Retinal pigment epithelial cell (primary cell): ENCODE measurements at places on chromosomes 1 and 21.

DNA sequence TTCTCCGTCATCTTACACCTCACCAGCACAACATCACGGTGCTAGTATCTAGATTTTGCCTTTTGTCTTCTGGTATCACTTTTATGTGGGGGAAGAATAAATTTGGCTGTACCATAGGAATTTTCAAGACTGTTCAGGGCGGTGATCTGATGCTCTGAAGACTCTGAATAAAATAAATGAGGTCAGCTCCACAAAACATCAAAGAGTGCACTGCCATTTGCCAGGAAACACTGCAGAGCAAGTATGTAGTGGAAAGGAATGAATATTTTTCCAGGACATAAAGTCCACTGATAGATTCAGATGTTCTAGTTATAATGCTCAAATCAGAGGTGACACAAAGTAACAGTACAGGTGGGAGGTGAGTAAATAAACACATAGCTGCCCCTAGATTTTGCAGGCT lies 56.3 kb downstream of the ZP4 start:
- no peak for DNase-seq

- DNase-seq: no peak
Measured at GRCh38 chr1:229058729-229059128, 212.2 kb upstream of the RAB4A start.

- no peak for DNase-seq
Measured at GRCh38 chr21:43889069-43889468, 24.0 kb downstream of the AGPAT3 start.

GRCh38 chr1:11649624-11650330 lies 4.5 kb downstream of the FBXO2 start:
- no peak for DNase-seq

DNA sequence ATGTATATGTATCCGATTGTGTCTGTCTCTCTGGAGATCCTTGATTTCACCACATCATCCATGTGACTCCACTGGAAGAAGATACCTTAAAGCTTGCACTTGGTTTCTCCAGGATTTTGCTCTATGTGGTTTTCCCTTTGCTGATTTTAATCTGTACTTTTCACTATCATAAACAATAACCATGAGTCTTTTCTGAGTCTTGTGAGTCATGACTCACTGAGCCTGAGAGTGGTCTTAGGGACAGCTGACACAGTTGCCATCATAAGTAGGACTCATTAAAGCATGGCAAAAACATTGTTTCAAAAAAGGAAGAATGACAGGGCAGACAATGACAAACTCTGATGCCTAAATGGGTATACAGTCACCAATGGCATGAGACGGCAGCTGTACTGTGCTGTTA lies 226.2 kb downstream of the AKT3 start:
- DNase-seq: peak; percentile 34

DNA sequence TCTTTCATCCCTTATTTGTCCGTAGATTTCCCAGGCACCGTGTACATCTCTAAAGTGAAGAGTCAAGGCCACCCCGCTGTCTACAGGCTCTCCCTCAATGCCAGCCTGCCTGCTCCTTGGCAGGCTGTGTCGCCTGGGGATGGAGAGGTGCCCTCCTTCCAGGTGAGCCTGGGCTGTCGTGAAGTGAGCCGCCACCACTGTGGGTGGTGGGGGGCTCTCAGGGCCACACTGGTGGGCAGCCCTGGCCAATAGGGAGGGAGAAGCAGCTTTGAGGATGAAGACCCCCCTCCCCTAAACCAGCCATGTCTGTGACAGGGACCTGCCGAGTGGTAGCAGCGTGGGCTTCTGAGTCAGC lies 46.2 kb downstream of the DISP3 start:
- no peak for DNase-seq

- no peak for DNase-seq
Measured at GRCh38 chr1:147833231-147833860, 69.2 kb upstream of the GJA8 start.

- no peak for DNase-seq
Measured at GRCh38 chr1:158169105-158169504, 11.6 kb upstream of the CD1D start.

- no peak for DNase-seq
Measured at GRCh38 chr1:61935516-61935915, 193.2 kb downstream of the PATJ start.

- no peak for DNase-seq
Measured at GRCh38 chr1:225651872-225652728, 823 bp downstream of the ENAH start.

DNA sequence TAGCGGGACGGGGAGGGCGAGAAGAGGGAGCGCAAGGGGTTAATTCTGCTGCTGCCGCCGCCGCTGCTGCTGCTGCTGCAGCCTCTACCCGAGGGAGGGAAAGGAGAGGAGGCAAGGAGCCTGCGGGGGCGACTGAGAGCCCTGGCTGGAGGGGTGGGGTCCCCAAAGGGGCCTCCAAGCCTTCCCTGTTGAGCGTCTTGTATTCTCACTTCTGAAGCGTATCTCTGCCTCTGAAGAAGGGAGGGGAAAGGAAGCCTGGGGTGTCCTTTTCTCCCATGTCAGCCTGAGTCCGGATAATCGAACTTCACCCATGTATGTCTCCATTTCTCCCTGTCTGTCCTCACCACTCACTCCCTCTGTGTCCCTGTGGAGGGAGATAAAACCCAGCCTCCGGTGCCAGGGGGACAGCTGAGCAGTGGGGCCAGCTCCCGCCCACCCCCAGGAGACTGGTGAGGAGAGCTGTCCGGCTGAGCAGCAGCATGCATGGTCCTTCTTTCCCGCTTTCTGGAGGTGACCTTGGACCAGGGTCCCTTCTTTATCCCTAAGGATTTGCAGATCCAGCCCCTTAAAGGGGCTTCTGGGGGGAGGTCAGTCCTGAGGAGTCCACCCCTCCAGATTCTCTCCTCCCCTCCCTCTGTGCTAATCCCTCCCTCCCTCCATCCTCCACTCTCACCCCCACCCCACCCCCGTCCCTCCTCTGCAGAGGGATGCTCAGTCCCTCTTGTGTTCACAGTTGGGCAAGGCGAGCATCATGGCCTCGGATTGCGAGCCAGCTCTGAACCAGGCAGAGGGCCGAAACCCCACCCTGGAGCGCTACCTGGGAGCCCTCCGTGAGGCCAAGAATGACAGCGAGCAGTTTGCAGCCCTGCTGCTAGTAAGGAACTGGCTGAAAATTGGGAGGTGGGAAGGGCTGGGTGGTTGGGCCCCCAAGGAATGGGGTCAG lies 1.0 kb downstream of the NCDN start:
- no peak for DNase-seq

GRCh38 chr1:240399381-240399780 lies 212.6 kb downstream of the GREM2 start:
- peak; percentile 81 for DNase-seq

DNA sequence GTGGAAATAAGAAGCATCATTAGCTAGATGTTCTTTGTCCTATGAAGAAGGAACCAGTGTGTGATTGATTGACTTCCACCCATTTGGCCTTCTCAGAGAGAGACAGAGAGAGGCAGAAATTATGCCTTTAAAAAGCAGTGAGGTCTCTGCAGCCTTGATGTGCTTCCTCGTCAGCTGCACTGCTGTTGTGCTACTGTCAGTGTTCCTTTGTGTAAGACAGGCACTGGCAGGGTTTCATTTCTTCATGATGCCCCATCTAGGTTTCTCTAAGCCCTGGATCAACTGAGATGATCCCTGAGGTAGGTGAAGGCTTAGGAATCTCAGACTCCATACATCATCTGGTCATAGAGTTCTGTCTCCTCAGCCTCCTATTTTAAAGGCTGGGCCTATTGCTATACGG lies 34.9 kb downstream of the GPR3 start:
- DNase-seq: no peak

DNA sequence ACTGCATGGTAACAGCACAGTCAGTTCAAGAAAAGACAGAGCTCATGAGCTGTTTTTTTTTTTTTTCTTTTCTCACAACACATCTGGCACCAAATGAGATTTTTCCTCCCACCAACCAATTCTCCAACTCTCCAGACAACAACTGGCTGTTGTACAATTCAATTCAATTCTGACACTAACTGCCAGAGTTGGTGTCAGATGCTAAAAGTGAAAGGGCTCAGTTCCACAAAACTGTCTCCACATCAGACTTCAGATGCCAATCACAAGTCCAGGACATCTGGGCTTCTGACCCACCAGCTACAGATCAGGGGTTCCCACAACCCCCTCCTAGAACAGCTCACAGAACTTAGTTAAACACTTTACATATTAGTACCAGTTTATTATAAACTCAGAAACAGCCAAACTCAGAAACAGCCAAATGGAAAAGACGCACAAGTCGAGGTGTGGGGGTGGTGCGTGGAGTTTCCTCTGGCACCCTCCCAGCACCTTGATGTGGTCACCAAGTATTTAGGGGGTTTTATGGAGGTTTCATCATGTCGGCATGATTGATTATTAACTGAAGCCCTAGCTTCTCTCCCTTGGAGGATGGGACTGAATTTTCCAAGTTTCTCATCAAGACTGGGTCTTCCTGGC lies 39.2 kb upstream of the LRRC8D start:
- DNase-seq: no peak

DNA sequence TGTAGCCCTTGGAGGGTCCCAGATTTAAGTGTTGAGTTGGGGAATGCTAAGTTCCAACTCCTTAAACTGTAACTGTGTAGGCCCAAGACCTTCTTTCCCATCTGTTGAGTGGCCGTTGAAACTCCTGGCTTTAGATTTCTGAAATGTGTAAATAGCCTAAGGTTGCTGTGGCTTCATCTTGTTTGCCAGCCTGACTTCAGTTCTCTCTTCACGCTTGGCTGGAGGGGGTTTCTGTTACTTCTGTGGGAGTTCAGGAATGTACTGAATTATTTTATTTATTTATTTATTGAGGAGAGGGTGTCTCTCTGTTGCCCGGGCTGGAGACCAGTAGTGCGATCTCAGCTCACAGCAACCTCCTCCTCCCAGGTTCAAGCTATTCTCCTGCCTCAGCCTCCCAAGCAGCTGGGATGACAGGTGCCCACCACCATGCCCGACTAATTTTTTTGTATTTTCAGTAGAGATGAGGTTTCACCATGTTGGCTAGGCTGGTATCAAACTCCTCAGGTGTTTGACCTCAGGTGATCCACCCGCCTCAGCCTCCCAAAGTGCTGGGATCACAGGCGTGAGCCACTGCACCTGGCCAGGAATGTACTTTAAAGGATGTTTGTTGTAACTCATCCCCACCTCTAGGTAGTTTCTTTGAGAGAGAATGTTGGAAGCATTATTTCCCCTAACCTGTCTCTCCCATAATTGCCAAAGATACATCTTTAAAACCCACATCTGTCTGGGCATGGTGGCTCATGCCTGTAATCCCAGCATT lies 5.9 kb downstream of the TTC39A start:
- DNase-seq: no peak

- DNase-seq: no peak
Measured at GRCh38 chr1:177983482-177984135, 13.8 kb upstream of the SEC16B start.

DNA sequence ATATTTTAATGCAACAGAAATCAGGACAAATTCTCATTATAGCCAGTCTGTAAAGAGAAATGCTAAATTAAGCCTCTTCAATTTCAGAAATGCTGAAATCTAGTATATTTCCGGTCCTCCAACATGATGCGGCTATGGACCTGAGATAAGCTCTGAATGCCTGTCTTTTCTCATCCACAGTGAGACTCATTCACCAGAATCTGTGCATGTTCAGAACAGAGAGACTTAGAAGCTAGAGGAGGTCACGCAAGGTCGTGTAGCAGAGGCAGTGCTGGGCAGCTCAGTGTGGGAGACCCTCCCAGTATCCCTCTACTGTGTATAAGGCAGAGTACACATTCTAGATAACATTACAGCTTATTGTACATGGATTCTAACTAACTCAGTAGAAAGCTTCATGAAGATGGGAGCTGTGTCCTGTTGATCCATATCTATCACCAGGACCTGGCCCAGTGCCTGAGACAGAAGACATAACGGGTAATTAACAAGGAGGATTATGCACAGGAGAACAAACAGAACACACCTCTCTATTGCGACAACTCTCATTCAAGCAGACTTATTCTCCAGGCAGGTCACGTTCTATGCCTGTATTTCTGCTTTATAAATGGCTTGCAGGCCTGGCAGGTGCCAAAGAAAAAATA lies 97.0 kb upstream of the COA6 start:
- DNase-seq: no peak

DNA sequence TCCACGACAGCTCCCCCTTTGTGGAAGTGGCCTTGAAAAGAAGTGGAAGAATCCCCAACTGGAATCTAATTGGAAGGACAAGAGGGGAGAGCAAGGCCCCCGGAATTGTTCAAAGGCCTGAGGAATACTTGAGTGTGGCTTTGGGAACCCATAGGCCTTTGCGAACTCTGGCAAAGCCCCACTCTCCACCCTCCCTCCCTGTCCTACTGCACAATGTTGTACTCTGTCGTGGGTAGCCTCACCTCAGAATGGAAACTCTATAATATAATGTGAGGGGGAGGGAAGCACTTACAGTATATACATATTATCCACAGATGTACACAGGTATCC lies 28.5 kb downstream of the PLPP3 start:
- no peak for DNase-seq

DNA sequence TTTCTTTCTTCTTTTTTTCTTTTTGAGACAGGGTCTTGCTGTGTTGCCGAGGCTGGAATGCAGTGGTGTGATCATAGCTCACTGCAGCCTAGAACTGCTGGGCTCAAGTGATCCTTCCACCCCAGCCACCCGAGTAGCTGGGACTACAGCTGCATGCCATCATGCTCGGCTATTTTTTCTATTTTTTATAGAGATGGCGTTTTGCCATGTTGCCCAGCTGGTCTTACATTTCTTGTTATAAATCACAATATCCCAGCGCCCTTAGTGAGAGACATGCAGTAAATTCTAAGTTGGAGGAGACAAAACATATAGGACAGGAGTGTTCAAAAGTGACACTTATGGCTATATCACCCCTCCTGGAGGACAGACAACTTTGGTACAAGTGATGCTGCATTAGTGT lies 31.3 kb upstream of the ACTN2 start:
- no peak for DNase-seq
